T-helper 17 cell (primary cell): ENCODE measurements at places on chromosomes 1 and 21. TPM values are rescaled to one million over a fixed set of nuclear protein-coding genes. Genes with fewer than 3 reads are reported as not detected.
A peak's percentile ranks its signal among the peaks of the same experiment; 100 is the strongest.

The OR2M3 gene
- total RNA-seq: not detected

The ATAD3C gene
- 2.9 TPM for total RNA-seq

The HTR6 gene
- 0.16 TPM for total RNA-seq

DNA sequence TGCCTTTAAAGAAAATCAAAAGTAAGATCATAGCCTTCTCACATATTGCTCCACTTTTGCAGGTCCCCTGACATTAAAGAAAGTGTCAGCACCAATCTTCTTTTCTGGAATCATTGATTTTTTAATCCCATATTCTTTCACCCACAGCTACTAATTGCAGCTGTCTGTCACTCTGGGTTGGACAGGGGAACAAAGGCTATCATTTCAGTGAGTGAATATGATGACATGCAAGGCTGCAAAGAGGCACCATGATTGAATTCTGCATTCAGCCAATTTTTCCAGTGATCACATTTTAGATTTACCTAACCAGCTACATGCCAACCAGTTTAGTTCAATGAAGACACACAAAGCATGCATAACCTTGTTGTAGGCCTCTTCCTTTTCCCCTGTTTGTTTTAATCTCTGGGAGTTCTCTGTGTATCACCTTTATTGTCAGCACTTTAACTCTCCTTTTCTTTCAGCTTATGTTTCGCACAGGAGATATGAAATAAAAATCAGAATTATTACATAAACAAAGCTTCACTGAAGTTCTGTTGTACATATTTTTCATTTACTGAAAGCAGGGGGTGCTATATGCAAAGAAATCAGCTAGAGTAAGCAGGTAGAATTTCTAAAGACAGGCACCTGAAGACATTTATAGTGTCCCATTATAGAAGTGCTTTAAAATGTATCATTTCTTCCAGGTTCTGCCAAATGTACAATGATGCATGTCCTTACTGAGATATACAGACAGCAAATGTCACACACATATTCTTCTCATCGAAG lies 584.8 kb downstream of the PLA2G4A start:
- DNase-seq: no peak
- no peak overlapping the region for H3K27ac ChIP-seq
- no peak overlapping the region for H3K4me3 ChIP-seq
- no peaks in the 10 kb centered on the region for H3K27me3 ChIP-seq
- H3K4me1 ChIP-seq: no peaks in the 10 kb centered on the region

DNA sequence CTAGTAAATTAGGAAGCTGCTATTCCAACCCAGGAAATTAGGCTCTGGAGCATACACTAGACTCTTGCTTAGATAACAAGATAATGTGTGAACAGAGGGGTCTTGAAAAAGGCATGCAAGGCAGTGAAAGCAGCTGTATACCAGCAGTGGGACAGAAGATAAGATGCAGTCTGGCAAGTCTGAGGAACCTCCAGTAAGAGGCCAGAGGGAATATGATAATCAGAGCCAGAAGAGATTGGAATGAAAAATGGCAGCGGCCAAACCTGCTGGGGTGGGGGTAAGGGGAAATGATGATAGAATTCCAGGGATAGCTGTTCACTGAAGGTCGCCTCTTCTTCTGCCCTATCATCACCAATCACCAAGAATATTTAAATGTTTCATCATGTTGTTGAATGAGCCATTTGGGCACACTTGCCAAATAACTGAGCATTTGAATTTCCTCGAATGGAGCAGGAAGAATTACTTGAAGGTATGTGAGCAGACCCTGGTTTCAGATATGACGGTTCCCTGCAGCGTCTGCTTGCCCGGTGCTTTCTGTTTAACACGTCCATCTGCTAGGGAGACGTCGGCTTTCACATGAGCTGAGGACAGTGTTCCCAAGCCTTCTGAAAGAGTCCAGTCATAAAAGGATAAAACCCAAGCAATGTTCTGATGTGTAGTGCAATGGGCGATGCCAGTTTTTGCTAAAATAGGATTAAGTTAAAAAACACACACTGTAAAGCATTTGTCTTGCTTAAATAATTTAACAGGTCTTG lies 173.3 kb downstream of the RWDD3 start:
- no peak overlapping the region for H3K4me3 ChIP-seq
- DNase-seq: no peak
- no peaks in the 10 kb centered on the region for H3K4me1 ChIP-seq
- H3K27me3 ChIP-seq: peaks cover 20% of the 10 kb centered on the region

DNA sequence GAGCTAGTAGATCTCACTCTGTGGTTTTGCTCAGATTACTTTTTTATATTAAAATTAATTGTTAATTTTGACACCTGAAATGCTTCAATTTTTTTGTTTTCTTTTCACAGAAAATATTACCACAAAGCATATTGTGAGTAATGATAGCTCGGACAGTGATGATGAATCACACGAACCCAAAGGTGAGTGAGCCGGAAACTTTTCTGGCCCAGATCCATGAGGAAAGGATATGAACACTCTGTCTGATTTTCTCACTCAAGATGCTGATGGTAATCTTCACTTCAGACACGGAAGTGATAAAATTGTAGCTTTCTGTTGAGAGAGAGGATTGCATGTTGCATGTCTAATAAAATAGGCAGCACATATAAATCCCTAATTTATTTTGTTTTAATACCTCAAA lies 121.8 kb downstream of the PLA2G4A start:
- peaks cover 7% of the 10 kb centered on the region for H3K27me3 ChIP-seq
- DNase-seq: no peak
- no peak overlapping the region for H3K4me3 ChIP-seq
- no peak overlapping the region for H3K27ac ChIP-seq
- H3K36me3 ChIP-seq: no peaks in the 10 kb centered on the region

DNA sequence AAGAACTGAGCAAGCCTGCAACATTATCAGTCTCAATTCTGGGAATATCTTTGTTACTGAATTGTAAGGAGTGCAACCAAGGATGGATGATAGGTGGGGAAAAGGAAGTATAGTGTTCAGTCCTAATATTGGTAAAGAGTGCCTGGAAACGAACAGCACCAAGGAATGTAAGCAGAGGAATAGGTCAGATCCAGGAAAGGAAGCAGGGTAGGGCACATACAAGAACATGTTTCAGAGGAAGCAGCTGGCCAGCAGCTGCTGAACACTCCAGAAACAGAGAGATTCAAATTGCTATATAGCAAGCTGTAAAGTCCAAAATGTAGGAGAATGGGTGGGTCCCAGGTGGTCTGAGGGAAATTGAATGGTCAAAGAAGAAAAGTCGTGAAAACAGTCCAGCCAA lies 37.9 kb downstream of the CRB1 start:
- no peak overlapping the region for H3K27ac ChIP-seq
- H3K4me1 ChIP-seq: no peaks in the 10 kb centered on the region
- H3K36me3 ChIP-seq: no peaks in the 10 kb centered on the region
- no peak overlapping the region for H3K4me3 ChIP-seq
- DNase-seq: no peak

- H3K36me3 ChIP-seq: no peaks in the 10 kb centered on the region
- no peak for DNase-seq
- H3K27ac ChIP-seq: no peak overlapping the region
- peaks cover 53% of the 10 kb centered on the region for H3K27me3 ChIP-seq
- H3K4me1 ChIP-seq: no peaks in the 10 kb centered on the region
These were observed 7.9 kb downstream of the RXRG start for GRCh38 chr1:165436994-165437393.

GRCh38 chr1:57066980-57067610 lies 101.3 kb upstream of the C8B start:
- no peaks in the 10 kb centered on the region for H3K4me1 ChIP-seq
- no peak for DNase-seq
- no peaks in the 10 kb centered on the region for H3K27me3 ChIP-seq
- no peak overlapping the region for H3K4me3 ChIP-seq
- H3K27ac ChIP-seq: no peak overlapping the region
- H3K36me3 ChIP-seq: peaks cover 2% of the 10 kb centered on the region

DNA sequence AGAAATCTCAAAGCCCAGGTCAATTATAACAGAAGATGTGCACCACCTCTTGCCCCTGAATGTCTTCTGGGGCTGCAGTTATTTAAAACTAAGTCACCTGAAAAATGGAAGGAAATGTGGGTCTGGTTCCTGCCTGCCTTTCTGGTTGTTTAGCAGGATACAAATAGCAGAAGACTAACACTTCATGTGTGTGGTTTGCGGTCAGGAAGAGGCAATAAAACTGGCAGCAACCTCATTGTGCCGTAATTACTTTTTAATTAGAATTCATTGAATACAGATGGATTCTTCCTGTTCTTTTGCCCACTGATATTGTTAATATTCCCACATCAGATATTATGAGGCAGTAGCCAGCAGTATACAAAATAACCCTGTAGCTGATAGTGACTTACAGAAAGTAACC lies 345.7 kb downstream of the ZNF326 start:
- peaks cover 5% of the 10 kb centered on the region for H3K4me1 ChIP-seq
- no peaks in the 10 kb centered on the region for H3K27me3 ChIP-seq
- H3K27ac ChIP-seq: no peak overlapping the region
- peak overlapping the region; percentile 25 for H3K4me3 ChIP-seq
- no peak for DNase-seq

DNA sequence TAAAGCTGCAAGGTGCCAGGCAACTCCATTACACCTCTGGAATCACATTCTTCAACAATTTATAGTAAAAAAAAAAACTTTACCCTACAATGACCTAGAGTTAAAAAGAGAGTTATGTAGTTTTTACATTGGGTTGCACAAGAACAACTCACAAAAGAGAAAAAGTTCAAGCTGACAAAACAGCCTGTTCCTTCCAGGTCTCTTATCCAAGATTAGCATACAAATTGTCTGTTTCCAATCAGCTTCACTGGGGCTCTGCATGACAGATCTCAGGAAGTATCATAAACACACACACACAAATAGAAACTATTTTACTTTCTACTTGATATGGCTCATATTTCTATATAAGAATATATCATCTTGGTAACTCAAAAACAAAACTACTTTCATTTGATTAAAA lies 154.6 kb downstream of the PCNX2 start:
- H3K36me3 ChIP-seq: peaks cover 2% of the 10 kb centered on the region
- DNase-seq: no peak
- no peak overlapping the region for H3K27ac ChIP-seq
- H3K4me1 ChIP-seq: peaks cover 2% of the 10 kb centered on the region
- no peak overlapping the region for H3K4me3 ChIP-seq

GRCh38 chr1:195954848-195955247 lies 653.4 kb downstream of the KCNT2 start:
- no peaks in the 10 kb centered on the region for H3K4me1 ChIP-seq
- H3K36me3 ChIP-seq: no peaks in the 10 kb centered on the region
- H3K27me3 ChIP-seq: no peaks in the 10 kb centered on the region
- no peak overlapping the region for H3K4me3 ChIP-seq
- no peak overlapping the region for H3K27ac ChIP-seq

GRCh38 chr1:40462956-40463590 lies 12.8 kb downstream of the ZFP69B start:
- H3K36me3 ChIP-seq: peaks cover 8% of the 10 kb centered on the region
- H3K4me1 ChIP-seq: no peaks in the 10 kb centered on the region
- H3K27ac ChIP-seq: no peak overlapping the region
- H3K4me3 ChIP-seq: no peak overlapping the region
- DNase-seq: no peak

DNA sequence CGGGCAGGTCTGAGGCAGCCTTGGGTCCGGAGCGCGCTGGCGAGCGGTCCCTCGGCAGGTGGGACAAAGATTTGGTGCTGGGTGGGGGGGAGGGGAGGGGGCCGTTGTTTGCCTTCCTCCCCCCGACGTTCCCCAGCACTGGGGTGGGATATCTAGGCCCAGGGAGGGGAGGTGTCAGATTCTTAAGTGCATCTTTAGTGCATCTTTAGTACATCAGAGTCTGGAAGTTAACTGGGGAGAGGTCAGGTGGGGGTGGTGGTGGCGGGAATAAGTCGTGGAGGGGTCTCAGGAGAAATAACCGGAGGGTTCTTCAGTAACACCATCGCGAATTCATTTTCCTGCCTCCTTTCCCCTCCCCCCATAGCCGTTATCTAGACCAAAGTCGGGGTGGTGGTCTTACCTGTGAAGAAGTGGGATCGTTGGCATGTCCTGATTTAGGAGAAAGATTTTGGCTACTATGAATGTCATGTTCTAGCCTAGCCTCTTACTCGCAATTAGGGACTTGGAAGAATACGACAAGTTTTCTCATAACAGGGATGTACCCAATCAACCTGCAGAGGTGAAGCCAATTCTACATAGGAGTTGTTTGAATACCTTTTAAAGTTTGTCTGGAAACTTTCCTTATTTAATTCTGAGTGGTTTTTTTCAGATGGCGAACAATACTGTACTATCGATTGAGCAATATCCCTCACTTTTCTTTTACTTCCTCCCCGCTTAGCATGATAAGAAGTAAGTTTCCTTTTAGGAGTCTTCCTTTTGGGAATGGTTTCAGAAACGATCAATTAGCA lies 886 bp downstream of the ZMYM4 start:
- H3K4me3 ChIP-seq: peak overlapping the region; percentile 92
- peaks cover 14% of the 10 kb centered on the region for H3K27me3 ChIP-seq
- peaks cover 21% of the 10 kb centered on the region for H3K4me1 ChIP-seq
- H3K36me3 ChIP-seq: peaks cover 2% of the 10 kb centered on the region

GRCh38 chr1:246304484-246305259 lies 202.4 kb downstream of the SMYD3 start:
- H3K27me3 ChIP-seq: no peaks in the 10 kb centered on the region
- no peaks in the 10 kb centered on the region for H3K36me3 ChIP-seq
- H3K4me3 ChIP-seq: no peak overlapping the region
- no peak overlapping the region for H3K27ac ChIP-seq
- no peak for DNase-seq
